ENCODE measurements at places on chromosomes 1 and 21.

- DNase-seq: no peak
Observed at GRCh38 chr1:21072721-21073120, 104.0 kb downstream of the EIF4G3 start.

DNA sequence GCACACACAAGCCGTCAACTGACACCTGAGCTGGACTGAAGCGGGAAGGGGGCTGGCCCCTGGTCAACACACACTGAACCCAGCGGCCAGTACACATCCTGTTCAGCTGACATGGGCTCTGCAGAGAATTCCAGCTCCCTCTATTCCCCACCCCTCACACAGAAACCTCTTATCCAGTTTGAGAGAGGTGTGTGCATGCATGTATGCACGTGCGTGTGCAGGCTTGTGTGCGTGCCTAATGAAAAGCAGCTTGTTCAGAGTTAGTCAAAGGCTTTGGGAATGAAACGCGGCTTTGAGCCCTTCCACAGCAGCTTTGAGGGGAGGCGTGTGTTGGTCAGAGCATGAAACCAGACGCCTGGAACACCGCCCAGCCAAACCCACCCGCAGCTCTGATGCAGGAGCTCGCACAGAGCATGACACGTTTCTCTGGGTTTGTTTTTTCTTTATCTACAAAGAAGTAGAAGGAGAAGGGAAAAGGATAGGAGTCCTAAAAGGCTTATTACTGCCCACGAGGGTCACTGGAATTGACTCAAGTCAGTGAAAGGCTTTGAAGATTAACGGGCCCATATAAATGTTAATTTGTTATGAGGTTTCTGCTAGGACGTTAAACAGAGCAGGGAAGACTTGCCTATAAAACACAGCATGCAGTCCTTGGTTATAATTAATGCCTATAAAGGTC is 184.2 kb downstream of the ETS2 start:
- peak; percentile 74 for DNase-seq

GRCh38 chr1:171911506-171911905 is 70.2 kb downstream of the DNM3 start:
- no peak for DNase-seq

DNA sequence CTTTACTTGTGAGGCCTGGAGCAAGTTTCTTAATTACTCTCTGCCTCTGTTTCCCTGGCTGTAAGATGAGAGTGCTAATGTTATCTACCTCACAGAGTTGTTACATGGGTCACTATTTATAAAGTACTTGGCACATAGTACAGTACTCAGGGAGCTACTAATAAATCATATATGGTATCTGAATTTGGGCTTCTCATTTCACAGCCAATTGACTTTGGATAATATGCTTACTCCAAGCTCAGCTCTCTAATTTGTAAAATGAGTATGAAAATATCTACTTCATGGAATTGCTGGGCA is 108.5 kb upstream of the HOOK1 start:
- DNase-seq: no peak

GRCh38 chr1:21937372-21938121 is 437 bp upstream of the HSPG2 start:
- peak; percentile 60 for DNase-seq

GRCh38 chr21:17488620-17489019 is 24.2 kb upstream of the CXADR start:
- no peak for DNase-seq

DNA sequence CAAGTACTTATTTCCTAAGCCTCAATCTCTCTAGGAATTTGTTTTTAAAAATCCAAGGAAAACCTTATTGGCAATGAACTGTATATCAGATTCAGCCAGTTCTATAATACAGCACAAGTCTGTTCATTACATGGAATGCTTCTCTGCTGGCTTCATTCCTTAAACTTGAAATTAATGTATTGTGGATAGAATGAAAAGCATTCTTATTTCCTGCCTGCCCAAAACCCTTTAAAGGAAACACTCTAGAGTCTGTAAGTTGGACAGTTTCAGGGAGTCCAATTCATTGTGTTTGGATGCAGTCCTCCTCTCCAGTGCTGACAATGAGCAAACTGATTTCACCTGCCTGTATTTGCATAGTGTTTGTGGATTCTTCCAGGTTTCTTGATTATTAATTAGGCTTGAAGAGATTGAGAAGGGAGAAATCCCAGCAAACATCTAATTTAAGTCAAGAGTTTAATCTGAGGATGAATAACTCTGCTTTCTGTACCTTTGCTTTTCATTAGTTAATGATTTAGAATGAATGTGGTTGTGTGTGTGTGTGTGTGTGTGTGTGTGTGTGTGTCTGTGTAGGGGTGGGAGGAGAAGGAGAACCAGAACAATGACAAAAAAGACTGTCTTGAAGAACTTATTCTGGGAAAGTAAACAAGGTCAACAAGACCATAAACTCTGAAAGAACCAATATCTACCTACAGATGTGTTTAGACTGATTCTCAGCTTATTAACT is 61.2 kb downstream of the CACHD1 start:
- DNase-seq: no peak

DNA sequence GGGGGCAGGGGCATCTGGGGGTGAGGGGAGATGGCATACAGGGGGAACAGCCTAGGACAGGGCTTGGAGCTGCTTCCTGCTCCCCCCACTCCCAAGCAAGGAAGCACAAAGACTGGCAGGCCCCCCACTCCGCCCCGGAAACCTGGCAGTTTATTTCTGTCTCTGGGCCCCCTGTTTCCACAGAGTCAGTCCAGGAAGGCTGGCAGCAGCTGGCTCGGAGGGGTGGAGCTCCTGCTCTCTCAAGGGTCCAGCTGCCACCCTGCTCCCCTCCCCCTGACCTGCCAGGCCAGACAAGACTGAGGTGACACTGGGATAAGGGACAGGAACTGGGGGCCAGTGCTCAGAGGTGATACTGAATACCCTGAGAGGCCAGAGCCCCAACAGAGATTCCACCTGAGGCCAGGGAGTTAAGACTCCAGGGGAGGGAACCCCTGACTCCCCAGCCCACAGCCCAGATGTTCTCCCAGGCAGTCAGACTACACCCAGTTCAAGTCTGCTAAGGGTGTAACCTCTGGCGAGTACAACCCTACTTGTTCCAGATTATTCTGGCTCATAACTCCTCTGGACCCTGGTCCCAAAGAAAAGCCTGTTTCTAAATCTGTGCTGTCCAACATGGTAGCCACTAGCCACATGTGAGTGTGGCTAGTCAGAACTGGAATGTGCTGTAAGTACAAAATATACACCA is 26.3 kb downstream of the AHDC1 start:
- no peak for DNase-seq

DNA sequence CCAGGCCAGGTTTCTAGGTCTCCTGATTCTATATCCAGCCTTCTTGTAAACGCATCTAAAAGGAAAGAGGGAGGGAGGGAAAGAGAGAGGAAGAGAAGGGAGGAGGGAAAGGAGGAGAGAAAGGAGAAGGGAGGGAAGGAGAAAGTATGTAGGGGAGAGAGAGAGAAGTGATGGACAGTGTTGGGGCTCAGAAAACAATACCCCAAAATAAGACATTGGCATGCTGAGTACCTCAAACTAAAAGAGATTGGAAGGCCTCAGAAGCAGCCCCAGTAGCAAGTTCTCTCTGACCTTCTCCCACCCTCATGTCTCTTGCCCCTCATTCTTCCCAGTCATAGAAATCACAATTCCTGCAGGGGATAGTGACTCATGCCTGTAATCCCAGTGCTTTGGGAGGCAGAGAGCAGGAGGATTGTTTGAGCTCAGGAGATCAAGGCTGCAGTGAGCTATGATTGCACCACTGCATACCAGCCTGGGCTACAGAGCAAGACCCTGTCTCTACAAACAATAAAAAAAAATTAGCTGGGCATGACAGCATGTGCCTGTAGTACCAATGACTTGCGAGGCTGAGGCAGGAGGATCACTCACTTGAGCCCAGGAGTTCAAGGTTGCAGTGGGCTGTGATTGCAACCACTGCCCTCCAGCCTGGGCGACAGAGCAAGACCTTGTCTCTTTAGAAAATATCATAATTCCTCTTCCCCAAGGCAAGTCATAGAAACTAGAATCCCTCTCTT is 51.2 kb downstream of the DNTTIP2 start:
- DNase-seq: no peak

DNA sequence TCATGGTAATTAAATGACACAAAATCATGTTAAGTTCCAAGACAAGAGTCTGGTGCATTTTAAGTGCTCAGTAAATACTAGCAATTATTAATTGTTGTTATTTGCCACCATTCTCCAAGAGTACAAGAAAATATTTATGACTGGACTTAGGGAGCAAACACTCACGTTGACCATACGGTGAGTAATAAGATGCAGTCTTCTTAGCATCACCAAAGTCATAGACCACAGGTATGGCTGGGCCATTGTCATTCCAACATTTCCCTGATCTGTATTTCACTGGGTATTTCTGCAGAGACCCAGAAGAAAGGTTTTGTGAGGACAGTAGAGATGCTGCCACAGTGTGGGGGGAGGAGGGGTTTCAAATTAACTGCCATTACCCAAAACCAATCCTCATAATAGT is 4.7 kb downstream of the ITLN2 start:
- DNase-seq: no peak
